ENCODE measurements at places on chromosomes 4 and X.

DNA sequence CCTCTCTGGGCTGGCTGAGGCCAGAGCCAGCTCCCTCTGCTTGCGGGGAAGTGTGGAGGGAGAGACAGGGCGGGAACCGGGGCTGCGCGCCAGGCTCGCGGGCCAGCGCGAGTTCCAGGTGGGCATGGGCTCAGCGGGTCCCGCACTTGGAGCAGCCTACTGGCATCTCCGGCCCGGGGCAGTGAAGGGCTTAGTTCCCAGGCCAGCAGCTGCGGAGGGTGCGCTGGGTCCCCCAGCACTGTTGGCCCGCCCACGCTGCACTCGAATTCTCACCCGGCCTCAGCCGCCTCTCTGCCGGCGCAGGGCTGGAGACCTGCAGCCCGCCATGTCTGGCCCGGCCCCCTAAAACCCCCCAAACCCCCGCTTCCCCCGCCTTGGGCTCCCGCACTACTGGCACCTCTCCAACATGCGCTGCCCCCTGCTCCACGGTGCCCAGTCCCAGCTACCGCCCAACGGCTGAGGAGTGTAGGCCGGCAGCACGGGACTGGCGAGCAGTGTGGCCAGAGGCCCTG lies 33.8 kb upstream of the FAT4 start:
- no peak for DNase-seq

- no peak for DNase-seq
Observed at GRCh38 chr4:47493238-47494123, 8.4 kb downstream of the ATP10D start.

DNA sequence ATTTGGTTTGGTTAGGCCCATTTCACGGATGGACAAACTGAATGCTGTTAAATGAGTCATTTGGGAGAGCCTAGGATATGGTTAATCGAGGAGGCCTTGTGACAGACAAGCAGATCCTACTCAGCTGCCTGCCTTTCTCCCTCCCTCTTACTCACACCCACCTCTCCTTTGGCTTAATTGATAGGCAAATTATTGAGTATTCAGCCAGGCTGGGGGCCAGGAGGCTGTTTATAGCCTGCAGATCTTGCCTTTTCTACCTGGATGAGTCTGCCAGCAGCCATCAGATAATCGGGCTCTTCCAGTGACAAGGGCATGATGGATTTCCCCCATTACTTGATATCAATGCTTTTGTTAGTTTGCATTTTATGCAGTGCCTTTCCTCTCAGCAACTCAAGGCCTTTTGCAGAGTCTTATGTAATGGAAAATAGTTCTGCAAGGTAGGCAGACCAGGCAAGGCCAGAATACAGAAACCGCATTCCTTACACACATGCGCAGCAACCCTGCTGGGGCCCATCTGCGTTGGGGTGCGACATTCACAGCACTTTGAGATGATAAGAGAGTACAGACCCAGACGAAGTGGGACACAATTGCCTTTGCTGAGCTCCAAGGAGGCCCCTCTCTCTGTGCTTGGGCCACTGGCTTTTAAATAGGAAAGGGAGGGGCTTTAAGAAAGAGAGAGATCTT lies 96.2 kb upstream of the ATP6AP2 start:
- DNase-seq, result no peak

- no peak for DNase-seq
Observed at GRCh38 chr4:37439809-37440474, 195.4 kb downstream of the NWD2 start.

DNA sequence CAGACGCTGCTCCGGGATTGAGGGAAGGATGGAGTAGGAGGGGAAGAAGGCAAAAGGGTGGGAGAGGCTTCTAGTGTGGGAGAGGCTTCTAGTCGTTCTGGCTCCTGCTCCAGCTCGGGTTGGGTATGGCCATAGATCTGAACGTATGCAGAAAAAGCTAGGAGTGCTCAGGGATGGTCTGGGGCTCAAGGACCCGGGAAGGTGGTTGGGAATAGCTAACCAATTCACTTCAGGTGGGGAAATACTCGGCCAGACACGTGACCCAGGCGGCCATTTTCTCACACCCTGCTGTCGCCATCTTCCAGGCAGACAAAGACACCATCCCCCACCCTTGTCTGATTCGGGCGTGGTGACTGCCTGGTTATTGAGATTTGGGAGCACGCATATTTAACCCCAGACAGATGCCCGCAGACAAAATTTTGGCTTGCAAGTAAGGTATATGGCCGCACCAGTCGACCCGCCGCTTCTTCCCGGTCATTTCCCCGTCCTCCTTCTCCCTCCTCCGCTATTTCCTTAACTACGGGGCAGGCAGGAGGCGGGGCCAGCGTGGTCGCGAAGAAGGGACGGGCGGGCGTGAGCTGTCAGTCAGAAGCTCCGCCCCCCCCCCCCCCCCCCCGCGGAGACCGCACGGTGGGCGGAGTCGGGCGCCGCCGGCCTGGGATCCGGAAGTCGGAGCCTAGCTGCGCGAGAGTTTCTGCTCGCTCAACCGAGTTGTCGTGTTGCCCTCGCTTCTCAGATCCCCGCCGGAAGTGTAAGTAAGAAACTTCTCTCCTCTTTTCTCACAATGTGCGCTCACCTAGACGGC lies at the start of gene GNL3L:
GNL3L (plus strand) TSS at position 668 of the 805 bp plus-strand sequence. CDS start 2,348 bp downstream, outside the sequence.
- peak; percentile 92 for DNase-seq

GRCh38 chrX:70087857-70088630 lies 25.8 kb downstream of the OTUD6A start:
- DNase-seq, result no peak
